ENCODE measurements at places on chromosomes 3 and 15. TPM values are rescaled to one million over a fixed set of nuclear protein-coding genes. Genes with fewer than 3 reads are reported as not detected.

DTX3L gene
- total RNA-seq, result 82.2 TPM

- peak; percentile 74 for DNase-seq
- H3K4me3 ChIP-seq, result peak within 1 kb of the TSS; percentile 82
Observed at GRCh38 chr3:138114988-138115971, at the start of gene DZIP1L. Gene DZIP1L (minus strand): TSS chr3:138115608. CDS start chr3:138103971, 11,637 bp downstream.

GRCh38 chr15:88636050-88636449 lies 2.8 kb upstream of the ISG20 start:
- peak overlapping the region; percentile 98 for H3K27ac ChIP-seq
- no peaks in the 10 kb centered on the region for H3K27me3 ChIP-seq
- peaks cover 56% of the 10 kb centered on the region for H3K4me1 ChIP-seq

- peaks cover 6% of the 10 kb centered on the region for H3K36me3 ChIP-seq
- peaks cover 35% of the 10 kb centered on the region for H3K4me1 ChIP-seq
- H3K27me3 ChIP-seq, result no peaks in the 10 kb centered on the region
- no peak for DNase-seq
- no peak overlapping the region for H3K4me3 ChIP-seq
Observed at GRCh38 chr3:88061746-88062145, 2.7 kb downstream of the ZNF654 start.

DNA sequence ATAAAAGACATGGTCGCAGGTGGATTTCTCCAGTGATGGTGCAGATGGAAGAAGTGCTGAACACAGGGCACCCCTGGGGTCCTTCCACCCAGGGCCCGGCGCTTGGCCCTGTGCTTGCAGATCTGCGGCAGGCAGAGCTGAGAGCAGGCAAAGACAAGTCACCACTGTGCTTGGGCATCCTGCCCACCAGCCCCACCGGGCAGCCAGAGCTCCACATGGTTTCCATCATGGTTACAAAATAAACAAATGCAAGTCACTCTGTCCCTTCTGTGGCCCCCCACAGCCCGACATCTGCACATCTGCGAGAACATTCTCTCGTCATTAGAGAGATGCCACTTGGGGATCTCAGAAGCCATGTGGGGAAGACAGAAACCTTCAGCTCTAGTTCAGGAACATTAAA lies 37.6 kb upstream of the SFMBT1 start:
- H3K4me3 ChIP-seq, result no peak overlapping the region
- no peaks in the 10 kb centered on the region for H3K27me3 ChIP-seq
- H3K36me3 ChIP-seq, result no peaks in the 10 kb centered on the region
- DNase-seq, result no peak
- H3K27ac ChIP-seq, result no peak overlapping the region

DNA sequence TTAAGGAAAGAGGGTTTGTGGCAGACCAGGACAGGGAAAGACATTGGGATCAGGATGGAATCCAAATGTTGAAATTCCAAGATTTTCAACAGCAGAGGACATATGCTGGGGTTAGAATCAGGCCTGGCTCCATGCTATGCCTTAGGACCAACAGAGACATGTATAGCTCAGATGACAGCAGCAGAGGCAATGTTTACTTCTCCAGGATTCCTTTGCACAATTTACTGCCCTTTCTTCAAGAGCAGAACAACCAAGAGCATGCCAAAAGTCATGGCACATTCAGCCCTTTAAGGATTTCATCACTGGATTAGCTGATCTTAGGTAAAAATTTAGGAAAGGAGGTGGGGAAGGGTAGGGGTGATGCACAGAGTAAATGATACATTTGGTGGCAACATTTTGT lies 69.6 kb upstream of the GSK3B start:
- H3K36me3 ChIP-seq, result no peaks in the 10 kb centered on the region
- no peaks in the 10 kb centered on the region for H3K27me3 ChIP-seq
- no peak overlapping the region for H3K27ac ChIP-seq
- no peak for DNase-seq
- H3K4me3 ChIP-seq, result no peak overlapping the region
- peaks cover 25% of the 10 kb centered on the region for H3K4me1 ChIP-seq

All from lower lobe of right lung (tissue), 2 donors.